ENCODE measurements at places on chromosomes 3 and 15.

DNA sequence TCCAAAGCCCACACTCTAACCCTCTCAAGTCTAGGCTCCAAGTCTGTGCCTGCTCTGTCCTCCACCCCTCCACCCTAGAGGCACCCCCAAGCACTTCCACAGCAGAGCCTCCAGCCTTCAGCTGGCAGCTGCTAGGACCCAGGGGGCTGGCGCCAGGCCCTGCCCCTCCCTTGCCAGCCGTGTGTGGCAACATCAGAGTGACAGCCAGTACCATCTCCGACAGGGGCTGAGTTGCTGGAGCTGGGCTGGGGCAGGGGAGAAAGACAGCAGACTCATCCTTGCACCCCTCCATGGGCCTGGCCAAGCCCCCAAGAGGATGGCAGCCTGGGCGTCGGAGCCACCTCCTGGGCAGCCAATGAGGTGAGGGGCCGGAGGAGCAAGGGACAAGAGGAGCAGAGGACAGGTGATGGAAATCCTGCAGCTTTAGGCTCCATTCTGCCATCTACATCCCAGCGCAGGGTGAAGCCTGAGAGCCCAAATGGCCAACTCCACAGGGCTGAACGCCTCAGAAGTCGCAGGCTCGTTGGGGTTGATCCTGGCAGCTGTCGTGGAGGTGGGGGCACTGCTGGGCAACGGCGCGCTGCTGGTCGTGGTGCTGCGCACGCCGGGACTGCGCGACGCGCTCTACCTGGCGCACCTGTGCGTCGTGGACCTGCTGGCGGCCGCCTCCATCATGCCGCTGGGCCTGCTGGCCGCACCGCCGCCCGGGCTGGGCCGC, at the start of gene GPR62:
GPR62 (plus strand) TSS at position 207 of the 718 bp plus-strand sequence; CDS start at position 479, 272 bp downstream.
- no peak for DNase-seq

DNA sequence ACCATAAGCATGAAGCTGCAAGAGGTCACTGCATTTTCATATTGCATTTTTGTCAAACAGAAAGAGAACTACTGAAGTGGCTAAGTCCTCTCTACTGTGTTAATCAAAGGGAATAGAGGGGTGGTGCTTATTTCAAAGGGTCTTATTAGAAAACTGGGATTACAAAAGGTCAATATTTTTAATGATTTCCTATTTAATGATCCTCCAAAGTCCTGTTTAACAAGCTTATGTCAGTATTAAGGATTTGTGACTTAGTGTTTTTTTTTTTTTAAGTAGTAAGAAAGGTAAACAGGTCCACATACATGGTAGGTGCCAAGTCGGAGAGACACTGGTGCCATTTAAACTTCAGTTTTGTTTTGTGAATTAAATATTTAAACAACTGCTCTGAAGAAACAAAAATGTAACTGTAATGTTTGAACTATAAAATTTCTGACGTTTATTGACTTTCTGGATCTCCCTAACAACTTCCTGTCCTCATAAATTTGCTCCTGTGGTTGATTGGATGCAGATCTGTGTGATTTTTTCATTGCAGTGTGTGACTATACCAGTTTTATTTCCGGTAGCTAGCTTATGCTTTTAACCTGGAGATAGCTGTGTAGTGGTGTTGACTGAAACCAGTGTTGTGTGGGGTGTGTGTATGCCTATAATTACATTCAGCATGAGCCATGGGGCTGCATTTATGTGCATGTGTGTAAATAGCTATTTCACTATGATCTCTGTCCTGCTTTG, 8.6 kb upstream of the CACNA1D start:
- no peak for DNase-seq

DNA sequence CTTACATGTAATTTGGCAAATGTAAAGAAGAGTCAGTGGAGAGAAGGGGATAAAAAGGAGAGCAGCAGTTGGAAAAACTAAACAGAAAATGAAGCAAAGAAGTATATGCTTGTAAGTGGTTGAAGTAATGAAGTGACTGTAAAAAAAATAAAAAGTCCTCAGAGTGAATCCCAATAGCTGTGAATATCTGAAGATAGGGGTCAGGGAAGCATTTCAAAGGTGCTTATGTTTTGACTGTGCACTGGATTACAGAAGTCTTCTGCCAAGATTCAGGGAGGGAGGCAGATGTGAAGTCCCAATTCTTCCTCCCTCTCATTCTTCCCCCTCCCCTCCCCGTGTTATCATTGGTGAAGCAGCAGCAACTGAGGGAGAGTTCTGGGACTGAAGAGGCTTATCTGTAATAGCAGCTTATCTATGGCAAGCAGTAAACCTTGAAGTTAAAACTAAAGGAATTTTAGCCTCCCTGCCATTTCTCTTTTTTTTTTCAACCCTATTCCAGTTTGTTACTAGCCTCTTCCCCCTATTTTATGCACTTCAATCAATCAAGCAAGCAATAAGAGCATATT, 597.9 kb downstream of the IGSF11 start:
- no peak for DNase-seq

DNA sequence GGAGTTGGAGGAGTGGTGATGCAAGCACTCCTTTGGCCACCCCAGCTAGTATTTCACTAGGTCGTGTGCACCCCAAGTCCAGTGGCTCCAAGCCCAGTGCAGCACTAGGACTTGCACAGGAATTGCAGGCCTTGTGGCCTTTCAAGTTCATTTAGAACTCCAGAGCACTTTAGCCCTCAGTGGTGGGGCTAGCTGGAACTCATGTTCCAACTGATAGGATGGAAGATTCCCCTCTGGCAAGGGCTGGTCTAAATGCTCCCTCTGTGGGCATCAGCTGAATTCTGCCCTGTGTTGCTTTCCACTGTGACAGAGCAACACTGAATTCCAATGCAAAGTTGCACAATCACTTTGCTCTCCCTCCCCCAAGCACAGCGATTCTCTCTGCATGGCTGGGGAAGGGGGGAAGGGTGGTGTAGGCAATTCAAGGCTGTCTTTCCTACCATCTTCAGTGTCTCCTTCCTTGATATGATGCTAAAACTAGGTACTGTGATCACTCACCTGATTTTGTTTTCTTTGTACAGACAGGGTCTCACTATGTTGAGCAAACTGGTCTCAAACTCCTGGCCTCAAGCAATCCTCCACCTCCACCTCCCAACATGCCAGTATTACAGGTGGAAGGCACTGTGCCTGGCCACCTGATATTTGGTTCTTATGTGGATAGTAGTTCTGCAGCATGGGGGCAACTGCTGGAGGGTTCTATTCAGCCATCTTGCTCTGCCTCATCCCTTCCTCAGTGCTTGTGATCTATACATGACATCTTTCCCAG, 10.3 kb downstream of the USF3 start:
- no peak for DNase-seq

- DNase-seq = no peak
Measured at GRCh38 chr3:152688313-152688712, 146.6 kb upstream of the P2RY1 start.

GRCh38 chr3:18425641-18426257, 610 bp upstream of the SATB1 start:
- DNase-seq = no peak

- DNase-seq = no peak
Measured at GRCh38 chr3:37320276-37320675, 145.9 kb upstream of the LRRFIP2 start.

DNA sequence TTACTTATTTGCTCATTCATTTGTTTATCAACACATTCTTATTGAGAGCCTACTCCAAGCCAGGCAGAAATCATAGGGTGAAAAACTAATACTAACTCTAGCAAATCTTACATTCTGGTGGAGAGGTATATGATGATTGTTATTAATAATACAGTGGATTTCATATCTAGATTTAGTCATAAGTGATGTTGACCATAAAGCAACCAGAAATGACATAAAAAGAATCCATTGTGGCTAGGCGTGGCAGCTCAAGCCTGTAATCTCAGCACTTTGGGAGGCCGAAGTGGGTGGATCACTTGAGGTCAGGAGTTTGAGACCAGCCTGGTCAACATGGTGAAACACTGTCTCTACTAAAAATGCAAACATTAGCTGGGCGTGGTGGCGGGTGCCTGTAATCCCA, 26.2 kb upstream of the IL20RB start:
- DNase-seq = no peak

DNA sequence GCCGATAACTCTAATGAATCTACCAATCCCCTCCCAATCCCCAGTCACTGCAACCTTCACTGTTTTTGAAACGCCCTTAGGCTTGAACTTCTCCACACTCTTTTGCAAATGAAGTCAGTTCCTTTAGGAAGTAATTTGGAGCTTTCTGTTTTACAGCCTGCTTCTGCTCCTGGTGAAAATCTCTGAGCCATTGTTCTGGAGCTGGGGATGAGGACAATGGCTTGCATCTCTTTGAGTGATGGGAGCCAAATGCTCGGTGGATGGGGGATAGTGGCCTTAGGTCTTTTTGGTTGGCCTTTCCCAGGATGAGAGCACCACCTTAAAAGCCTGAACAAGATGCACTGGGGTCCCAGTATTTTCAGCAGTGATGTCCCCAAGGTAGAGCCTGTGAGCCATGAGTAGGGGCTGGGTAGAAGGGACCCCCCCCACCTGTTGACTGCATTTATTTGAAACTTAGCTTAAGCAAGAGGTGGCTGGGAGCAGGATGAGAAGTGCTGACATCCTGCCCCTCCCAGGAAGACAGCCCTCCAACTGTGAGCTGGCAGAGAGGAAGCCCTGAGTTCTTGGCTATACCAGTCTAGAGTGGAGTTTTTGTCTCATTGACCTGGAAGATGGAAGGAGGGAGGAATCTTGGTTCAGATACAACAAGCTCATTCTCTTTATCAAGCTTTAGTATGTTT, 7.6 kb upstream of the MYO5C start:
- no peak for DNase-seq

- no peak for DNase-seq
Measured at GRCh38 chr3:71153713-71154112, 429.8 kb downstream of the FOXP1 start.

GRCh38 chr15:95087253-95087609, 855.9 kb downstream of the MCTP2 start:
- no peak for DNase-seq

DNA sequence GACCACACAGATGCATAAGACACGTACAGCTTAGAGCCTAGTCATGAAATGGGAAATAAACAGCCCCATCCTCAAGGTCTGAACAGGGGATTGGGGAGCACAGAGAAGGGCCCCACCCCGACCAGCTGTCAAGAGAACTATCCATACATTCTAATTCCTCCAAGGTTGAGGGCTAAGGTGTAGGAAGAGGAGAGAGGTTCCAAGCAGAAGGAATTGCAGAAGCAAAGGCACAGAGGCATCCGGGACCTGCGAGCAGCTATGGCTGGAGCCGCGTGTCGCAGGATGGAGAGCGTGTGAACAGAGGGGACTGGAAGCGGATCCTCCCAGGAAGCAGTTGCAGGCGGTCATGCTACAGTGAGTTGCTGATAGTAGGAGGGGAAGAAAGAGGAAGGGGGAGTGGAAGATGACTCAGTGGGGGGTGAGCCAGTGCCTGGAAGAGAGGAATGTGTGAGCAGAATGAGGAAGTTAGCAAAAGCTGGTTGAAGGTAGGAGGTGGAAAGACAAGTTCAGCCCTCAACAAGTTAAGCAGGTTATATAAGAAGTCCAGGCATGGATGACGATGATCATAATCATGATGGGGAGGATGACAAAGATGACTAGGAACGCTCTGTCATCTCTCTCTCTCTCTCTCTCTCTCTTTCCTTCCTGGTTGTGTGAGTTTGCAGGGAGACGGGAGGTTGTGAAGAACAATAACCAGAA, 89.7 kb downstream of the LIPC start:
- peak; percentile 53 for DNase-seq

- no peak for DNase-seq
Measured at GRCh38 chr15:59160880-59161593, 45.6 kb upstream of the LDHAL6B start.
